ENCODE measurements at places on chromosomes 5 and 9.

- no peak for DNase-seq
Observed at GRCh38 chr5:372556-372995, 51.1 kb downstream of the AHRR start.

DNA sequence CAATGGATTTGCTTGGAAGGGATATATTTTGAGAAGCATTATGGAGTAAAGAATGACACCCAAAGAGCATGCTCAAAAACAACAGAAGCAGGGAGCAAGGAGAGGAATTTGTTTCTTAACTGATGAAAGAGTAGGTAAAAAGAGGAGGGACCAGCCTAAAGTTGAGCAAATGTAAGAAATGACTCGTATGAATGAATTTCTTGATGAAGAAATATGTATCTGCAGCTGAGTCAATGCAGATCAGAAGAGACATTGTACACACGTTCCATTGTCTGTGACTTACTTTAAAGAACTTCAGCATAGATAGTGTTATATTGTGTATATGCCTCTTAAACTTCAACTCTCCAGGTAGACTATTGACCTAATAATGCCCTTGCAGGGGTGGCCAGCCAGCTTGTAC, 112.7 kb upstream of the NREP start:
- DNase-seq: no peak

DNA sequence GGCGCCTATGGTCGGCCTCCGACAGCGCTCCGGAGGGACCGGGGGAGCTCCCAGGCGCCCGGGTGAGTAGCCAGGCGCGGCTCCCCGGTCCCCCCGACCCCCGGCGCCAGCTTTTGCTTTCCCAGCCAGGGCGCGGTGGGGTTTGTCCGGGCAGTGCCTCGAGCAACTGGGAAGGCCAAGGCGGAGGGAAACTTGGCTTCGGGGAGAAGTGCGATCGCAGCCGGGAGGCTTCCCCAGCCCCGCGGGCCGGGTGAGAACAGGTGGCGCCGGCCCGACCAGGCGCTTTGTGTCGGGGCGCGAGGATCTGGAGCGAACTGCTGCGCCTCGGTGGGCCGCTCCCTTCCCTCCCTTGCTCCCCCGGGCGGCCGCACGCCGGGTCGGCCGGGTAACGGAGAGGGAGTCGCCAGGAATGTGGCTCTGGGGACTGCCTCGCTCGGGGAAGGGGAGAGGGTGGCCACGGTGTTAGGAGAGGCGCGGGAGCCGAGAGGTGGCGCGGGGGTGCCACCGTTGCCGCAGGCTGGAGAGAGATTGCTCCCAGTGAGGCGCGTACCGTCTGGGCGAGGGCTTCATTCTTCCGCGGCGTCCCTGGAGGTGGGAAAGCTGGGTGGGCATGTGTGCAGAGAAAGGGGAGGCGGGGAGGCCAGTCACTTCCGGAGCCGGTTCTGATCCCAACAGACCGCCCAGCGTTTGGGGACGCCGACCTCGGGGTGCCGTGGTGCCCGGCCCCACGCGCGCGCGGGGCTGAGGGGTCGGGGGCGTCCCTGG, 561 bp downstream of the DAPK1 start:
- no peak for DNase-seq

GRCh38 chr9:15501179-15501578, 9.6 kb downstream of the PSIP1 start:
- DNase-seq: no peak

- no peak for DNase-seq
Observed at GRCh38 chr5:41763081-41763480, 107.1 kb downstream of the OXCT1 start.

DNA sequence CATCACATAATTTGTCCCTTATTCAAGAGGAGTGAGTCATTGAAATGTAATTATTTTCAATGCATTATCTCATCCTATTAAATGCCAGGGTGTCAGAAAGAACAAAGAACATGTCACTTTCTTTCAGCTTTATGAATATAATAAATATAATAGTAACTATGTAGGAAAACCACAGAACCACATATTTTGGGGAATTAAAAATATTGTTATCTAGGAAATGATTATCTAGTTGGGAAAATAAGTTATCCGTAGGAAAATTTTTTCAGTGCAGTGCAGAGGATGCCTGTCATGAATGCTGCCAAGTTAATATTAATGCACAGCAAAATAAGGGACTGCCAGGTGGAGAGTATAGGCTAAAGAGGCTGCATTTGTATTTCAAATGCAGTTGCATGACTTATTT, 844.8 kb downstream of the MAT2B start:
- no peak for DNase-seq

- DNase-seq: no peak
Observed at GRCh38 chr9:127796225-127796813, 6.4 kb upstream of the FPGS start.

All from activated naive CD4-positive, alpha-beta T cell (primary cell).